ENCODE measurements at places on chromosomes 12 and 14. TPM values are rescaled to one million over a fixed set of nuclear protein-coding genes. Genes with fewer than 3 reads are reported as not detected.

DNA sequence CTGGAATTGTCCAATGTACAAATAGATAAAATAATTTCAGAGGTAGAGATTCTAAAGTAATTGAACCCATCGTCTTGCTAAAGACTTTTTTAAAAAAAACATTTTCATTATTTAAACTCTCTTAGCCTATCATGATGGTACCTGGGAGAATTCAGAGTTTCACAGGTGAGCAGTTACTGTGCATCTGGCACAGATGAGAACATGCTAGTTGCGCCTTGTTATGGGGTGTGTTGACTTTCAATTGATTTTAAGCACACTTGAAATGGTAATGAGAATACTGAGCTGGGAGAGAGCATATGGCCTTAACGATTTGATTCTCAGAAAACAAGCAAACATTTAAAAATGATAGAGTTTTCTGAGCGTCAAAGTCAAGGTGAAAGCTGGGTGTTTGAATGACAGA, 66.6 kb downstream of the FLRT2 start:
- H3K4me1 ChIP-seq: no peaks in the 10 kb centered on the region
- no peaks in the 10 kb centered on the region for H3K27me3 ChIP-seq
- H3K4me3 ChIP-seq: no peak overlapping the region
- DNase-seq: no peak
- H3K36me3 ChIP-seq: no peaks in the 10 kb centered on the region

- H3K27ac ChIP-seq: no peak overlapping the region
- H3K36me3 ChIP-seq: no peaks in the 10 kb centered on the region
- H3K27me3 ChIP-seq: no peaks in the 10 kb centered on the region
- no peak for DNase-seq
- H3K4me3 ChIP-seq: no peak overlapping the region
These were observed 388.8 kb downstream of the PDZRN4 start for GRCh38 chr12:41576925-41577324.

DNA sequence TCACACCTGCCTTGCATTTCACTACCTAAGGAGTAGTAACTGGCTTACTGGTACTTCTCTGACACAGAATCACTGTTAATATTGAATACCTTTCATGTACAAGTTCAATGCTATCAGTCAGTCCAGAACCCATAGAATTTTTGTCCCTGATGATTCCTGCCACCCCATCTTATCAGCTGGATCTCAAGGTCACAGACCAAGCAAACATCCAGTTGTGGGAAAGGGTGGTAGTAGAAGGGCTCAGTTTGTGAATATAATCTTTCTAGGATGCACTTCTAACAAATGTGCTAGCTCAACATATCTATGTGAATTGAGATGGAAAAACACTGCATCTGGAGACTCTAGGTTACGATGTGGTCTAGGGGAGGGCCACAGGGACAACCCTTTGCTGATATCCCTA, 14.1 kb downstream of the PPP1CC start:
- H3K4me1 ChIP-seq: no peaks in the 10 kb centered on the region
- DNase-seq: no peak
- H3K36me3 ChIP-seq: peaks cover 69% of the 10 kb centered on the region
- H3K27ac ChIP-seq: no peak overlapping the region
- no peaks in the 10 kb centered on the region for H3K27me3 ChIP-seq

- H3K4me3 ChIP-seq: peak overlapping the region; percentile 90
- H3K4me1 ChIP-seq: peaks cover 63% of the 10 kb centered on the region
- H3K36me3 ChIP-seq: peaks cover 15% of the 10 kb centered on the region
These were observed 615 bp downstream of the CDKN1B start for GRCh38 chr12:12717586-12718380.

- no peak overlapping the region for H3K4me3 ChIP-seq
- H3K4me1 ChIP-seq: no peaks in the 10 kb centered on the region
- no peaks in the 10 kb centered on the region for H3K27me3 ChIP-seq
- no peaks in the 10 kb centered on the region for H3K36me3 ChIP-seq
These were observed 1934.2 kb upstream of the SEL1L start for GRCh38 chr14:83467811-83468210.

DNA sequence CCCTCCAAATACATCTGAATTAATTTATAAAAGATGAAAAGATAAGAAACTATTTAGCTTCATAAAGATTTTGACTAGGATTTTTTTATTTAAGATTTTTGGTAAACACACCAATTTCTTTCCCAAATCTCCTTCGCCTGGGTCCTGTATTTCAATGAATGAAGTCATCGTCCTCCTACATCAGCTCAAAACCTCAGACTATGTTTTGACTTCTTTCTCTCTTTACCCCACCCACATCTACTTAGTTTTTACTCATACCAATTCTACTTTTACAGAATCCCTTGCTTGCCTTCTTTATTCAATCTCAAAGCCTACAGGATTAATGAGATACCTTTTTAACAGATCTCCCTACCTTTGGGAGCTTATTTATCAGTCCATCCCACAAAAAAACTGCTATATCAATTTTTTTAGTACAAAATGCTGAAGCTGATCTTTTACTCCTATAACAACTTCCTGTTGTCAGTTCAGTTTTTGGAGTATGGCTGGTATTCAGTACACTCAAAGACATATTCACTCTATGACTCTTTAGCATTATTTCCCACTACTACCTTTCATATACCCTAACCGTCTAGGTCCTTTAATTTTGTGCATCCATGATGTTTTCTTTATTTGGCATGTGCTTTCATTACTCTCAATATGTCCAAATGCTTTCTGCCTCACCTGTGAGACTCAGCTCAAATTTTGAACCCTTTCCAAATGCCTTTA, 18.7 kb upstream of the CCDC91 start:
- H3K36me3 ChIP-seq: no peaks in the 10 kb centered on the region
- no peaks in the 10 kb centered on the region for H3K27me3 ChIP-seq
- H3K27ac ChIP-seq: no peak overlapping the region
- DNase-seq: no peak
- H3K4me3 ChIP-seq: no peak overlapping the region

- DNase-seq: no peak
- no peaks in the 10 kb centered on the region for H3K36me3 ChIP-seq
- H3K27ac ChIP-seq: no peak overlapping the region
These were observed 26.1 kb downstream of the JDP2 start for GRCh38 chr14:75453817-75454434.

DNA sequence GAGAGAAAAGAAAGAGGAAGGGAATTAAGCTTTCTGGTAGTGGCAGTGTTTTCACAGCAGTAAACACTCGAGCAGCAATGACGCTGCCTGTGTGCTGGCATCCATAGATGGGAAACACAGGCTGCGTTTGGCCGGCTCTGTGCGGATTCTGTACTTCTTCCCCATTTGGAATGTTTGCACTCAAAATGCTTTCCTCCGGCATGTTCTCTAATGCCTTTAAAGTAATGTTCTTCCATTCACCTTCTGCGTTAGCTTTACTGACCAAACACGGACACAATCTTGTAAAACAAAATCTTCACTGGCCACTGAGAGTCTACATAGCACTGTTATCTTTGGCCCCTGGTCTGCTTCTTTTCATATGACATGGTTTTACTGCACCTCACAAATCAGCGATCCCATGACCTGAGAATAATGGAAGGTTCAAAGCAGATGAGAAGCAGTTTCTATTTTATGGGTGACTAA, 31.4 kb downstream of the DCP1B start:
- no peaks in the 10 kb centered on the region for H3K4me1 ChIP-seq
- H3K27me3 ChIP-seq: no peaks in the 10 kb centered on the region
- no peaks in the 10 kb centered on the region for H3K36me3 ChIP-seq
- H3K4me3 ChIP-seq: no peak overlapping the region
- no peak for DNase-seq
- H3K27ac ChIP-seq: no peak overlapping the region

- DNase-seq: no peak
- H3K4me1 ChIP-seq: no peaks in the 10 kb centered on the region
- no peaks in the 10 kb centered on the region for H3K36me3 ChIP-seq
- no peak overlapping the region for H3K27ac ChIP-seq
- H3K4me3 ChIP-seq: no peak overlapping the region
These were observed 873 bp downstream of the PLXNC1 start for GRCh38 chr12:94149119-94149780.

DNA sequence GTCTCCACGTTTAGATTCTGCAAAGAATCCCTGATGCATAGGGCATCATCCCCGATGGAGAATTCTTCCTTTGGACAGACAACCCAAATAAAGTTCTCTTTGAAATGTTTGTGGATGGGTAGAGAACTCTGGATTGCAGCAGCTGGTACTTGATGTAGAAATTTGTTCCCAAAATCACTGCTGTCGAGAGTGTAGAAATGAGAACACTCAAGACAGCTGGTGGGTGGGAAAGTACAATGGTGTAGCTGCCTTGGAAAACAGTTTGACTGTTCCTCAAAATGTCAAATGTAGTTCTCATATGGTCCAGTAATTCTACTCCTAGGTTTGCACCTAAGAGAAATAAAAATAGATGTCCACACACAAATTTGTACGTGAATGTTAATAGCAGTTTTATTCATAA, 671.5 kb upstream of the TMEM132C start:
- H3K4me3 ChIP-seq: no peak overlapping the region
- no peak overlapping the region for H3K27ac ChIP-seq
- H3K27me3 ChIP-seq: no peaks in the 10 kb centered on the region
- no peak for DNase-seq
- no peaks in the 10 kb centered on the region for H3K36me3 ChIP-seq

- H3K4me1 ChIP-seq: peaks cover 2% of the 10 kb centered on the region
- no peak overlapping the region for H3K4me3 ChIP-seq
These were observed 29.2 kb upstream of the TMED10 start for GRCh38 chr14:75205591-75205990.

- H3K4me1 ChIP-seq: no peaks in the 10 kb centered on the region
- H3K4me3 ChIP-seq: no peak overlapping the region
- DNase-seq: no peak
These were observed 20.1 kb downstream of the CGRRF1 start for GRCh38 chr14:54529811-54530210.

- H3K4me3 ChIP-seq: no peak overlapping the region
- DNase-seq: no peak
- H3K4me1 ChIP-seq: no peaks in the 10 kb centered on the region
- H3K27me3 ChIP-seq: no peaks in the 10 kb centered on the region
- H3K27ac ChIP-seq: no peak overlapping the region
These were observed 125.5 kb downstream of the LMNTD1 start for GRCh38 chr12:25427337-25428249.

GRCh38 chr14:34685819-34686428, 28.5 kb downstream of the CFL2 start:
- no peaks in the 10 kb centered on the region for H3K27me3 ChIP-seq
- H3K27ac ChIP-seq: no peak overlapping the region
- no peaks in the 10 kb centered on the region for H3K36me3 ChIP-seq
- DNase-seq: no peak
- H3K4me1 ChIP-seq: no peaks in the 10 kb centered on the region
- H3K4me3 ChIP-seq: no peak overlapping the region

GRCh38 chr12:32535288-32535999, 136.1 kb downstream of the FGD4 start:
- H3K4me1 ChIP-seq: no peaks in the 10 kb centered on the region
- no peaks in the 10 kb centered on the region for H3K27me3 ChIP-seq
- no peak overlapping the region for H3K4me3 ChIP-seq
- H3K36me3 ChIP-seq: no peaks in the 10 kb centered on the region

DNA sequence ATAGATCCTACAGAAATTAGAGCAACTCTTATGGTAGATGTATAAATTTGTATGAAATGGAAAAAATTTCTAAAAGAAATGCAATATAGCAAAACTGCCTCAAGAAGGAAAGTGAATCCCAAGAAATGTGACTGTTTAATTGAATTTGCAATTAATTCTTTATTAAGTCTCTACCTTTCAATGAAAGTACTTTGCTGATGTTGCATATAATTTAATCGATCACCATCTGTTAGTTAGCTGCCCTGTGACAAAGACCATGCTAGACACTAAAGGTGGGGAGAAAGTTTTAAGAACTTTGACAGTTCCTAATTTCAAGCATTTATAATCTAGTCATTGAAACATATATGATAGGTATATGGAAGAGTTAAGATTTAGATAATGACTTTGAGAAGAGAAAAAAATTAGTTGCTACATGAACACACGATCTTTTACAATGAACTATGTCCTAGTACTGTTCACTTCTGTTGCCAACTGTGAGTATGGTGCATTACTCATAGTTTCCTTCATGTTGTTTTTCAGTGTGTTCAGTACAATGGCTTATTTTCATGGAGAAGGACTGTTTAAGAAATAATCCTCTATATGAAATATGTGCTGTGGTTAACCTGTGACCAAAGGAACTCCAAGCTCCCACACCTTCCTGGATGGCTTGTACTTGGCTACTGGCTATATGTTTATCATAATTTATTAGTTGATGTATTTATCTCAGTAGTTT, 128.4 kb downstream of the METTL25 start:
- H3K4me3 ChIP-seq: no peak overlapping the region
- H3K4me1 ChIP-seq: no peaks in the 10 kb centered on the region
- no peak overlapping the region for H3K27ac ChIP-seq
- no peaks in the 10 kb centered on the region for H3K27me3 ChIP-seq
- DNase-seq: peak; percentile 0
- no peaks in the 10 kb centered on the region for H3K36me3 ChIP-seq

GRCh38 chr12:24756479-24757024, 192.3 kb downstream of the BCAT1 start:
- no peaks in the 10 kb centered on the region for H3K36me3 ChIP-seq
- H3K4me1 ChIP-seq: no peaks in the 10 kb centered on the region
- H3K27ac ChIP-seq: no peak overlapping the region
- no peak for DNase-seq
- H3K4me3 ChIP-seq: no peak overlapping the region

DNA sequence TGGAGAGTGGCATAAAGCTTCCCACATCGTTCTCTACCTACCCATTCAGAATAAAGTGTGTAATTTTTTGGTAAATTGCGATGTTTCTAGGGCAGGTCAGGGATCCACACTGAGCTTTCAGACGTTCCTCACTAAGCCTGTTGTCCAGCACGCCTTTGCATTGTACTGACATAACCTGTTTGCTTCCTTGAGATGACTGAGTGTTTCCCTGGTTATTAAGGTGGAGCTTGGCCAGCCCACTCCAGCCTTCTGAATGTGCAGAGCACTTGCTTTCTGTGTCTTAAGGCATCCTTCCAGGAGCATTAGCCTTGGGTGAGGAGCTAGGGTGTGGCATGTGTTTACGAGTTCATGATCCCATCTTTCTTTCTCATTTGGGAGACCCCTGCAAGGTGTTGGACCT, 96.4 kb downstream of the TMEM260 start:
- no peak overlapping the region for H3K27ac ChIP-seq
- H3K27me3 ChIP-seq: 0 out of 2 replicates have a peak, but pooled peaks cover 3% of the 10 kb centered on the region
- H3K4me3 ChIP-seq: no peak overlapping the region
- no peaks in the 10 kb centered on the region for H3K36me3 ChIP-seq
- DNase-seq: no peak

- H3K27ac ChIP-seq: no peak overlapping the region
- no peaks in the 10 kb centered on the region for H3K4me1 ChIP-seq
- H3K4me3 ChIP-seq: no peak overlapping the region
- no peaks in the 10 kb centered on the region for H3K36me3 ChIP-seq
These were observed 55.0 kb downstream of the C14orf132 start for GRCh38 chr14:96094211-96094610.

The GLT1D1 gene
- total RNA-seq: not detected

The FGF6 gene
- not detected for total RNA-seq

The FZD10 gene
- total RNA-seq: not detected

The BAG5 gene
- total RNA-seq: 27.0 TPM

The AACS gene
- 16.0 TPM for total RNA-seq

The TMEM119 gene
- not detected for total RNA-seq

The SCN8A gene
- 7.1 TPM for total RNA-seq

The LARP4 gene
- 76.3 TPM for total RNA-seq
